GM23248 (cell line): ENCODE measurements at places on chromosomes 5 and 9. TPM values are rescaled to one million over a fixed set of nuclear protein-coding genes. Genes with fewer than 3 reads are reported as not detected.
A peak's percentile ranks its signal among the peaks of the same experiment; 100 is the strongest.

GRCh38 chr9:130054325-130054786, 650 bp downstream of the GPR107 start:
- H3K4me3 ChIP-seq, result peak overlapping the region; percentile 97
- DNase-seq, result peak; percentile 46
- no peaks in the 10 kb centered on the region for H3K27me3 ChIP-seq
- H3K4me1 ChIP-seq, result peaks cover 18% of the 10 kb centered on the region
- H3K27ac ChIP-seq, result peak overlapping the region; percentile 78

The FBP2 gene
- not detected in 2 replicates for total RNA-seq

DNA sequence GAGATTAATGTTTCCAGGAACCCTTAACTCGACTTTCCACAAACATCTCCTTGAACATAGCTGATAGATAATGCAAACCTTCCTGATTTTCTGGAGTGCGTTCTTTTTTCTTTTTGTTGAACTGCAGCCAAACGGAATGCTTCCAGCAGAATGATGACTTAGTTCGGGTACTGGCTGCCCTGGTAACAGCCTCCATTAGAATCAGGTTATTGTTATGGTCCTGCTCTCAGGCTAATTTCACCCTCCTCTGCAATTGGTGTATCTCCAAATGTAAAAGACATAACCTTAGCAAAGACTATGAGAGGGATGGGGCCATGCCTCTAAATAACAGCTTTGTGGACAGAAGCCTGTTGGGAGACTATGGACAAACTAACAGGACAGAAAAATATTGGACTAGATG, 116.5 kb downstream of the PDE4D start:
- no peaks in the 10 kb centered on the region for H3K36me3 ChIP-seq
- no peaks in the 10 kb centered on the region for H3K4me1 ChIP-seq
- H3K27me3 ChIP-seq, result no peaks in the 10 kb centered on the region
- no peak for DNase-seq
- H3K27ac ChIP-seq, result no peak overlapping the region
- H3K4me3 ChIP-seq, result no peak overlapping the region

The ZDHHC12 gene
- total RNA-seq, result 48.1 and 65.1 TPM in 2 replicates

- peak overlapping the region; percentile 83 for H3K4me3 ChIP-seq
- peaks cover 32% of the 10 kb centered on the region for H3K4me1 ChIP-seq
- DNase-seq, result no peak
- H3K36me3 ChIP-seq, result no peaks in the 10 kb centered on the region
- peak overlapping the region; percentile 95 for H3K27ac ChIP-seq
Measured at GRCh38 chr9:124661271-124661670, 109.8 kb downstream of the NR6A1 start.

GRCh38 chr5:81290146-81290545, 11.2 kb upstream of the ZCCHC9 start:
- H3K27ac ChIP-seq, result no peak overlapping the region
- H3K27me3 ChIP-seq, result no peaks in the 10 kb centered on the region
- no peaks in the 10 kb centered on the region for H3K4me1 ChIP-seq
- H3K36me3 ChIP-seq, result no peaks in the 10 kb centered on the region
- no peak for DNase-seq
- H3K4me3 ChIP-seq, result no peak overlapping the region

DNA sequence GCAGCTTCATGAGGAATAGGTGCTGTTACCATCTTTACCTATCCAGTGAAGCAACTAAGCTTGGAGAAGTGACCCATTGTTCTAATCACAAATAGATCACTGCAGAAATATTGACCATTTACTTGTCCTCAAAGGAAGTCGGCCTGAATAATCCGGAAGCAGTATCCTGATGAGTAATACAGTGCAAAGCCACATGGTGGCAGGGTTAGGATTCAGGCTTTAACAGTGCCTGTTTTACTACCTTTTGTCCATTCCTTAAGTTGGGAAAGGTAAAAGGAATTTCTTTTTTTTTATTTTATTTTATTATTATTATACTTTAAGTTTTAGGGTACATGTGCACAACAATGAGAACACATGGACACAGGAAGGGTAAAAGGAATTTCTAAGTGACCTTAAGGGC, 336.3 kb downstream of the KDM4C start:
- H3K27me3 ChIP-seq, result no peaks in the 10 kb centered on the region
- no peak overlapping the region for H3K27ac ChIP-seq
- no peaks in the 10 kb centered on the region for H3K36me3 ChIP-seq
- H3K4me3 ChIP-seq, result no peak overlapping the region
- DNase-seq, result peak; percentile 23
- peaks cover 11% of the 10 kb centered on the region; the same call in 1 of the 2 replicates for H3K4me1 ChIP-seq

The RNF38 gene
- 10.7 and 16.5 TPM in 2 replicates for total RNA-seq

DNA sequence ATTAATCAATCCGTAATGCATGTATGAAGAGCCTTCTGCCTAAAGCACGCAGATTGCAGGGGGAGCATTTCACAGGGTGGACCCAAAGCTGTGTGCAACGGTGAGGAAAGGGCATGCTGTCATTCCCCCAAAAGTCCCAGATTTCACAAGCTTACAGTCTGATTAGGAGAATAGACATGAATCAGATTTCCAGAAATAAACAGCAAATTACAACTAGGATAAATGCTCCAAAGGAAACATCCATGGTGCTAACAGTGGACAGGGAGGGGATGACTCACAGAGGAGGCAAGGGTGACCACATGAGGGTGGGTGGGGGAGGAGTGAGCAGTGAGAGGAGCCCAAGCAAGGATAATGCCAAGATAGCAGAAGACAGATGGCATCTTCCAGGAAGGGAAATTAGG, 258.4 kb upstream of the TAS2R1 start:
- no peaks in the 10 kb centered on the region for H3K36me3 ChIP-seq
- no peaks in the 10 kb centered on the region for H3K27me3 ChIP-seq
- DNase-seq, result peak; percentile 91
- H3K4me3 ChIP-seq, result no peak overlapping the region
- H3K27ac ChIP-seq, result peak overlapping the region; percentile 26
- peaks cover 11% of the 10 kb centered on the region for H3K4me1 ChIP-seq

GRCh38 chr9:84397822-84398221, 57.3 kb upstream of the SLC28A3 start:
- H3K4me1 ChIP-seq, result peaks cover 13% of the 10 kb centered on the region
- no peaks in the 10 kb centered on the region for H3K36me3 ChIP-seq
- no peaks in the 10 kb centered on the region for H3K27me3 ChIP-seq

DNA sequence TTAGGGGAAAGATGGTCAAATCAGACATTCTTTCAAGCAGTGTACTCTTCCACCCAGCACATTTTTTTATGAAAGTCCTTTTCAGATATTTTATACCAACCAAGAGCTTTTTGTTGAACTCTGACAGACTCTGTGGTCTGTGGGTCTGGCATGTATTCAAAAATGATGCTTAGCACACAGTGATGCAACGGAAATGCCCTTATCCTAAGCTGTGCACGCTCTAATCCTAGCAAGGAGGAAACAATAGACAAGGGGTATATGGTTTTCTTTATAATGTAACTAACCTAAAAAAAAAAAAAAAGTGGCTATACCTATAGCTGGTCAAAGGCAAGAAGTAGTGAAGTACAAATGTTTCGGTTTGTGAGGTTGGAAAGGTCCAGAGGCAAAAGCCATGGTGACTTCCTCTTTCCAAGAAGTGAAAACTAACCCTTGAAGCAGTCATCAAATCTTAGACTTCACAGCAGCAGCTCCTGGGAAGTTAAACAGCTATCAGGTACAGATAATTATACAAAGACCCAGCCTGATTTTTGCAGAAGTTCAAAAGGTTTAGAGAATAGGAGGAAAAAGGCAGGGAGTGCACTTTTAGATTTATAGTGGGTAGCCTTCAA, 82.5 kb downstream of the SEMA6A start:
- no peak overlapping the region for H3K4me3 ChIP-seq
- DNase-seq, result peak; percentile 93
- H3K4me1 ChIP-seq, result peaks cover 11% of the 10 kb centered on the region
- no peaks in the 10 kb centered on the region for H3K36me3 ChIP-seq

The MSX2 gene
- 2.4 and 3.0 TPM in 2 replicates for total RNA-seq

DNA sequence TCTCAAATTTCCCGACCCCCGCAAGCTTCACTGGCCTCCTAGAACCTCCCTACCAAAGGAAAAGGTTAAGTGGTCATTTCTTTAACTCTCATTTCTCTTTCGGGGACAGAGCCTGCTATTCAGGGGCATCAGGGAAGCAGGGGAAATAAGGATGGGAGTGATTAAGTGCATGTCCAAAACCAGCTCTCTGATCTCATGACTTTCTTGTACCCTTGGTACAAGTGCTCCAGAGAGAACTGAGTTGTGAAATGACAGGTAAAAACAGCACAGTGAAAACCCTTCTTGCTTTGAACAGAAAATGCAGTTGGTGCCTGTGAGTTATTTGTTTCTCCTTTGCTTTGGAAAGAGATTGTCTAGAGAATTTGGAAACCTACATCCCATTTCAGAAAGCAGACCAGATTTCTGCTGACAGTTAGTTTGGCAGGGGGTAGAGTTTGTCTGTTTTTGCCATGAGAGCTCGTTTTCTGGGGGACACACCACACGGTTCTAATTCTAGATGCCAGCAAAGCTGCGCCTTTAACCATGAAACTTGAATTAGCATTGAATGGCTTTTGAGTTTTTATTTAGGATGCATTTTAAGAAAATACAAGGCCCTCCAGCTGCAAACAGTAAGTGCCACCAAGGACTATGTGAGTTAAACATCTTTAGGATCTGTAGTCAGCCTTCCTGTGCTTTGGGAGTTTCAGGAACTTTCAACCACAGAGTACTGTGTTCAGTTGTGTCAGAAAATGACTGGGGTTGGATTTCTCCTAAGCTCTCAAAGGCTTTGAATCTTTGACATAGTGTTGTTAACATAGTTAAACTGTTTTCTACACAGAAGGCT, 161.7 kb upstream of the LHFPL2 start:
- peaks cover 42% of the 10 kb centered on the region for H3K4me1 ChIP-seq
- no peak for DNase-seq
- no peak overlapping the region for H3K27ac ChIP-seq
- no peaks in the 10 kb centered on the region for H3K27me3 ChIP-seq
- H3K4me3 ChIP-seq, result no peak overlapping the region

GRCh38 chr5:52738095-52738506, 49.6 kb upstream of the ITGA1 start:
- H3K27me3 ChIP-seq, result no peaks in the 10 kb centered on the region
- DNase-seq, result peak; percentile 24
- H3K36me3 ChIP-seq, result no peaks in the 10 kb centered on the region
- no peak overlapping the region for H3K27ac ChIP-seq
- H3K4me3 ChIP-seq, result no peak overlapping the region

GRCh38 chr9:128393145-128393775, 22.1 kb downstream of the URM1 start:
- H3K4me3 ChIP-seq, result no peak overlapping the region
- no peak overlapping the region for H3K27ac ChIP-seq
- no peaks in the 10 kb centered on the region for H3K4me1 ChIP-seq
- 0 out of 2 replicates have a peak, but pooled peaks cover 6% of the 10 kb centered on the region for H3K27me3 ChIP-seq
- DNase-seq, result no peak
- no peaks in the 10 kb centered on the region for H3K36me3 ChIP-seq

GRCh38 chr9:98962861-98963260, 19.2 kb downstream of the COL15A1 start:
- DNase-seq, result no peak
- H3K27ac ChIP-seq, result 0 out of 2 replicates have a peak overlapping the region, but pooled peaks have one; percentile 38
- no peaks in the 10 kb centered on the region for H3K27me3 ChIP-seq
- H3K4me1 ChIP-seq, result peaks cover 41% of the 10 kb centered on the region
- H3K36me3 ChIP-seq, result no peaks in the 10 kb centered on the region

The GRM6 gene
- not detected in 2 replicates for total RNA-seq

The SV2C gene
- not detected in 2 replicates for total RNA-seq

The QRFP gene
- not detected in 2 replicates for total RNA-seq

- no peak overlapping the region for H3K4me3 ChIP-seq
- DNase-seq, result no peak
- no peaks in the 10 kb centered on the region for H3K36me3 ChIP-seq
Measured at GRCh38 chr5:32156635-32157034, 17.5 kb downstream of the GOLPH3 start.

The KLHL3 gene
- 0.51 and 1.3 TPM in 2 replicates for total RNA-seq

DNA sequence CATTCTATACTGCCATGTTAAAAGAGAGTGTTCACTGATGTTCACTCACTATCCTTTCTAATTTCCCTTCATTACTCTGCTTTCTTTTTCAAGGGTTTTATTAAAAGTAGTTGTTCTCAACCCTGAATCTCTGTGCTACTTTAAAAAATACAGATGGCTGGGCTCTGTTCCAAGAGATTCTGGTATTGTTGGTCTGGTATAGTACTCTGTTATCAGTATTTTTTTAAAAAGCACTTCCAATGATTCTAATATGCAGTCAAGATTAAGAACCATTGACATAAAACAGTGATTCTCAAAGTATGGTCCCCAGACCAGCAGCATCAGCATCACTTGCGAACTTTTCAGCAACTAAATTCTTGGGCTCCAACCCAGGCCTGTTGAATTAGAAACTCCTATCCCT, 77.0 kb upstream of the STARD4 start:
- no peaks in the 10 kb centered on the region for H3K36me3 ChIP-seq
- no peak overlapping the region for H3K27ac ChIP-seq
- DNase-seq, result no peak
- no peaks in the 10 kb centered on the region for H3K27me3 ChIP-seq
- no peak overlapping the region for H3K4me3 ChIP-seq

- H3K4me1 ChIP-seq, result peaks cover 23% of the 10 kb centered on the region
- no peak overlapping the region for H3K4me3 ChIP-seq
- no peaks in the 10 kb centered on the region for H3K27me3 ChIP-seq
Measured at GRCh38 chr5:126811515-126812198, 34.7 kb downstream of the LMNB1 start.

GRCh38 chr5:74116266-74116665, 490.3 kb downstream of the ARHGEF28 start:
- no peak overlapping the region for H3K4me3 ChIP-seq
- no peaks in the 10 kb centered on the region for H3K36me3 ChIP-seq
- no peak overlapping the region for H3K27ac ChIP-seq
- no peak for DNase-seq
- H3K4me1 ChIP-seq, result no peaks in the 10 kb centered on the region
- no peaks in the 10 kb centered on the region for H3K27me3 ChIP-seq

DNA sequence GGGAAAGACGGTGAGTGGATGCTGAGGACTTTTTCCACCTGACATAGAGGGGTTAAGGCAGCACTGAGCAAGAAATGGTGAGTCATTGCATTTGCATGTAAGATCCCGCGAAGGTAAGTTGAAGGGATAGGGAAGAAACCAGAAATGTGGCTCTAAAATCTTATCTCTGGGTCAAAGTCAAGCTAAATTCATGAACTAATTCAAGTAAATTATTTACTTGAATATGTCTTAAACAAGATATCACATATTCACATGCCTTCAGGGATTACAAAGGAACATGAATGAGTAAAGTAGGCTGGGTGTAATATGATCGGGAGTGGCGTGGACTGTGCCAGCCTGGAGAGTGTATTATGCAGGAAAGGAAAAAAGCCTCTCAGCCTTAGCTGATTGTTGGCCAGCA, 74.4 kb upstream of the EQTN start:
- H3K36me3 ChIP-seq, result no peaks in the 10 kb centered on the region
- H3K4me1 ChIP-seq, result no peaks in the 10 kb centered on the region
- no peak overlapping the region for H3K27ac ChIP-seq

The PCDHGB2 gene
- total RNA-seq, result 2.2 and 2.5 TPM in 2 replicates

- H3K36me3 ChIP-seq, result no peaks in the 10 kb centered on the region
- peaks cover 28% of the 10 kb centered on the region for H3K4me1 ChIP-seq
- peak overlapping the region; percentile 80 for H3K27ac ChIP-seq
- no peaks in the 10 kb centered on the region for H3K27me3 ChIP-seq
- H3K4me3 ChIP-seq, result peak overlapping the region; percentile 79
- peak; percentile 63 for DNase-seq
Measured at GRCh38 chr5:108727236-108727650, 20.5 kb upstream of the FER start.

The KIF4B gene
- total RNA-seq, result not detected in 2 replicates
